ENCODE measurements at places on chromosomes 3 and 15.

GRCh38 chr3:79113876-79114275, 653.9 kb downstream of the ROBO1 start:
- DNase-seq: no peak

GRCh38 chr3:10006762-10007090, 19.5 kb upstream of the FANCD2 start:
- DNase-seq: no peak

GRCh38 chr15:97874139-97874538, 86.4 kb upstream of the ARRDC4 start:
- DNase-seq: no peak

GRCh38 chr15:58573270-58573669, 141.5 kb downstream of the LIPC start:
- DNase-seq: no peak

GRCh38 chr3:116836286-116836685, 126.7 kb downstream of the TUSC7 start:
- no peak for DNase-seq

- DNase-seq: no peak
Observed at GRCh38 chr3:150172356-150172755, 201.7 kb upstream of the PFN2 start.

- DNase-seq: no peak
Observed at GRCh38 chr3:70249509-70250160, 62.8 kb downstream of the MDFIC2 start.

GRCh38 chr3:36817806-36818533, 53.6 kb upstream of the DCLK3 start:
- DNase-seq: no peak

GRCh38 chr3:58555203-58555602, 18.2 kb upstream of the ACOX2 start:
- DNase-seq: no peak

- DNase-seq: no peak
Observed at GRCh38 chr3:191809326-191809949, 348.5 kb downstream of the PYDC2 start.

DNA sequence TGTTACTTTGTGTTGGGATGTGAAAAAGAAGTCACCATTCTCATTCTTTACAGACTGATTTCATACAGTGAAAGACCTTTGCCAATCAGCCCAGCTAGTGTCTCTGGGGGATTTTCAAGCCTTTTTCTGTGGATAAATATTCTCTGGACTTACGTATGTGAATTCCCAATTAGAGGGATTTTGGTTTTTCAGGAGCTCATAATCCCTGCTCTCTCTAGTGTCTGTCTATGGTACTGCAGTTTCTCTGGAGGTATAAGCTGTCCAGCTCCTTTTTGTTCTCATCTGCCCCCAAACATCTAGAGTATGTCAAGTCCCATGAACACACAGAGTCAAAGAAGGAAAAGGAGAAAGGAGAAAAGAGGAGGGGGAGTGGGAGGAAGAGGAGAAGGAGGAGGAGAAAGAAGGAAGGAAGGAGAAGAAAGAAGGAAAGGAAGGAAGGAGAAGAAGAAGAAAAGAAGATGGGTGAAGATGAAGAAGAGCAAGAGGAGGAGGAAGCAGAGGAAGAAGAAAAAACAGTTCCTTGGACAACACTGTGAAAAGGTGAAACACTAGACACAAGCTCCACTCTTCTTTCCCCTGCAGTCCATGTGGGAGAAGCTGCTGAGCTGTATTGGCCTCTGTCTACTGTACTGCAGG, 218.6 kb downstream of the GREM1 start:
- DNase-seq: no peak

DNA sequence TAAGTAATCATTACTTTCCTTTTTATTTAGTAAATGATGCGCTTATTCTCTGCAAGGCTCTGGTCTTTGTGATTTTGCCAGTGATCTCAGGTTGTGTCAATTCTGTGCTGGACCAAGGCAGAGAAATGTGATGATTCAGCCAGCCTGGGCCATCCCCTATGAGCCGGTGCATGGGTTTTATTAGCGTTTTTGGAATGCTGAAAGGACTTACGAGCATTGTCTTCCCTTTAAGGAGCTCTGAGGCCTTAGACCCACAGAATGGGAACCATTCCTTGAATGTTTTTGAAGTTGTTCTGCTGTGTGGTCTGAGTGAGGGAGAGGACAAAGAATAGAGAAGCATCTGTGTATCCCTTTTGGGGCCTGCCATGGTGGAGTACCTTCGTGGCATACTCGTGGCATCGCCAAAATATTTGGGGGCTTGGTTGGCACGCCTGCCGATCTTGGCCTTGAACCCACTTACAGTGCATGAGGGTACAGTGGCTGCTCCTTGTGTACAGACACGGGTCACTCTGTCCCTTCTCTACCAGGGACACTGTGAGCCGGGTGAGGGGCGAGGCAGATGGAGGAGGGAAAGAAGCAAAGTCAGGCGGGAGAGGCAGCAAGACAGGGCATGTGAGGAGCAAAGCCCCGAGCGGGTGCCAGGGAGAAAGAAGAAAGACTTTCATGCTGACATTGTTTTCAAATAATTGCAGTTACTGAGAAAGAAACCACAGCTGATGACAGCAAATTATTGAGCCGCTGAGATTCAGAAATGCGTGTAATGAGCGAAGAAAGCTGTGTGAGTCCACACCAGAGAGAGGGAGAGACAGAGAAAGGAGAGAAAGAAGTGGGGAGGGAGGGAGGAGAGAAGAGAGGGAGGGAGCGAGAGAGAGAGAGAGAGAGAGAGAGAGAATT, 269.4 kb upstream of the RGMA start:
- no peak for DNase-seq

DNA sequence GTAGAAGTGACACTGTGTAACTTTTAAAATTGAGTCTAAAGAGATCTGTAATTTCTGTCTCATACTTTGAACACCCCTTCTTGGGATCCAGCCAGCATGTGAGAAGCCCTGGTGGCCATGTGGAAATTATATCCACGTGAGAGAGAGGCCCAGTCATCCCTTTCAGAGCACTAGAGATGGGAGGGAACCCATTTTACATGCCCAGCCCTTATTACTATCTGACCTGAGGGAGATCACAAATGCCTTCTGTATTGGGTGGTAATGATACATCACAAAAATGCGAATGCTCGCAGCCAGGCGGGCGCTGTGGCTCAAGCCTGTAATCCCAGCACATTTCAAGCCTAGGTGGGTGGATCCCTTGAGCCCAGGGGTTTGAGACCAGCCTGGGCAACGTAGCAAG, 27.3 kb upstream of the TRAK1 start:
- no peak for DNase-seq

DNA sequence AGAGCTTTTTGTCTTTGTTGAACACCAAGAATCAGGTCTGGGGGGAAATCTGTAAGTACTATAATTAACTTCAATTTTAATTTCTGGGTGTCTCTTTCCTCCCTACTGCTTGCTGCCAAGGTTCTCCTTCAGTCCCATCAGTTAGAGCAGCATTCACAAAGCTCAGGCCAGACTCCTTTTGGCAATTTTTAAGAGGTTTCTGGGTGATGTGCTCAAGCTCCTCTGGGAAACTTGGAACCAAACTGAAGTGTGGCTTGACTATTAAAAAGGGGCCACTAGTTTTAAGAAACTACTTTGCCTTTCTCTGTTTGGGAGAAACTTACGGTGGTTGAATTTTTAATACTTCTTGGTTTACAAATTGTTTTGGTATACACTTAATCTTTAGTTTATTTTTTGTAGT, 227.7 kb upstream of the SOX2 start:
- no peak for DNase-seq

- peak; percentile 49 for DNase-seq
Observed at GRCh38 chr3:185825639-185826481, 1.0 kb upstream of the IGF2BP2 start.

- no peak for DNase-seq
Observed at GRCh38 chr15:29789871-29790270, 32.4 kb downstream of the TJP1 start.

DNA sequence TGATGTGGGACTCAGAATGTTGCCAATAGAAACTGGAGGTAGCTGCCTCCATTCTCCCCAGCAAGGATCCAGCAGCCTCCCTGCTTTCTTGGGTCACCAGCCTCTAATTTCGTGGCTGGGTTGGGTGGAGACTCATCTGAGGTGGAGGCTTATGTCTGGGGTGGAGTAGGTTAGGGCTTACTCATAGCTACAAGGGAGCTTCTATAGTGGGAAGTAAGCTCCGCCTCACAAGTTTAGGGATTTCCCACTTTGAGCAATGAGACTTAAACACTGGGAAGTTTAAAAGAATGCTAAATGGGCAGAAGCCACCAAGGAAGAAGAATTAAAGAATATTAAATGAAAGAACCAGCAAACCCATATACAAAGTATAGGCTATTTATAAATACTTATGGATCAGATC, 63.8 kb downstream of the GJD2 start:
- DNase-seq: no peak

DNA sequence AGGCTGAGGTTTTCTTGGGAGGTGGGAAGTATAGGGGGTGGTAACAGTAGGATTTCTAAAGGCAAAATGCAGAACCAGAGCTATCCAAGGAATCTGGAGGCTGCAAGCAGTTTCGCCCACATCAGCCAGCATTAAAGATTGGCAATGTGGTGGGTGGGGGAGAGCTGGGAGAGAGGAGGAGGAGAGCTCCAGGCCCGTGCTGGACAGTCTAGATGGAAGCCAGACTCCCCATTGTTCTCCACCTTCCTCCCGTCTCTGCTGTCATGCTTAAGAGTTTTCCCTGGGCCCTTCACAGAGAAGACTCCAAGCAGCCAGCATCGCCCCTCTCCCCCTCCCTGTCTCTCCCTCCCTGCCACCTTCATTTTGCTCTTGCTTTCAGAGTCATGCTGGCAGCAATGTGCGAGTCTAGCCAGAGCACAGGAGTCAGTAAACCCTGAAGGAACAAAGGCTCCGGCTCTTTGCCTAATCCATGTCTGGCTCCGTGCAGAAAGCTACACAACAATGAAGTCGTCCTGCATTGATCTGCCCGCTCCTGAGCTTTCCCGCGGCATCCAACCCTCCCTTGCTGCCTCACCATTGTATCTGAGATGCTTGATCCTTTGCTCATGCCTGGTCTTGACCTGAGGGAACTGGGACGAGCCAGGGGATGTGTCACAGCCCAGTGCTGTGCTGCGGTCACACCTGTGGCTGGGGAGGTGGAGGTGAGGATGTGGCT, 282.9 kb downstream of the NTRK3 start:
- no peak for DNase-seq

DNA sequence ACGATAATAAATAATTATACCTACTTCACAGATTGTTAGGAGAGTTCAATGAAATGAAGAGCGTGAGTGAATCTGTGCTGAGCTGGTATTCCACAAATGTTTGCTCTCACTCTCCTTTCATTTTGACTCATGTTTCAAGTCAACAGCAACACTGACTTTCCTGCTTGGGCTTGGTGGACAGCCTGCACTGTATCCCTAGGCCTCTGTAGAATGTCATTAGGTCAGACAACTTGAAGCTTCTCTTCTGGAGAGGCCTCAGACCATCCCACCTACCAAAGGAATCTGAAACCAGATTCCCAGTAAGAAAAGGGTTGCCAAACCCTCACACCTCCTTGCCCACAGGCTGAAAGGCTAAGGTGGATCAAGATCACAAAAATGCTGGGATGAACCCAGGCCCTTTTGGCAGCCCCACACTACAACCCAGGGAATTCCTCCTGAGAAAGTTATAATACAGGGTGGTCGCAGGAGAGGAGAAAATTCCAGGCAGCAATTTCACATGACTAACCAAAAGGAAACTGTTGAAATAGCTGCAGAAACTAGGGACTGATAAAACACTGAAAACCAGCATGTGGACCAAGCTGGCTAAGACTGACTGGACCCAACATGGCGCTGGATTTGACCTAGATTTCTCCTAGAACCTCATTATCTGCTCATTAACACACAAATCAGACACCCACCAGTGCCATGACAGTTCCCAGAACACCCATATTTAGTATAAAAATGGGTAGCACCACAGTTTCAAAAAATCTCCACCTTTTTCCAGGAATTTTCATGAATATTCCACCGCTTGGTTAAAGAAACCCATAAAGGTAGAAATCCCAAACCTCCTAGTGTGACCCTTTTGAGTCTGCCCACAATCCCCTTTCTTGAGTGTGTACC, 57.0 kb upstream of the ZNF148 start:
- DNase-seq: no peak

DNA sequence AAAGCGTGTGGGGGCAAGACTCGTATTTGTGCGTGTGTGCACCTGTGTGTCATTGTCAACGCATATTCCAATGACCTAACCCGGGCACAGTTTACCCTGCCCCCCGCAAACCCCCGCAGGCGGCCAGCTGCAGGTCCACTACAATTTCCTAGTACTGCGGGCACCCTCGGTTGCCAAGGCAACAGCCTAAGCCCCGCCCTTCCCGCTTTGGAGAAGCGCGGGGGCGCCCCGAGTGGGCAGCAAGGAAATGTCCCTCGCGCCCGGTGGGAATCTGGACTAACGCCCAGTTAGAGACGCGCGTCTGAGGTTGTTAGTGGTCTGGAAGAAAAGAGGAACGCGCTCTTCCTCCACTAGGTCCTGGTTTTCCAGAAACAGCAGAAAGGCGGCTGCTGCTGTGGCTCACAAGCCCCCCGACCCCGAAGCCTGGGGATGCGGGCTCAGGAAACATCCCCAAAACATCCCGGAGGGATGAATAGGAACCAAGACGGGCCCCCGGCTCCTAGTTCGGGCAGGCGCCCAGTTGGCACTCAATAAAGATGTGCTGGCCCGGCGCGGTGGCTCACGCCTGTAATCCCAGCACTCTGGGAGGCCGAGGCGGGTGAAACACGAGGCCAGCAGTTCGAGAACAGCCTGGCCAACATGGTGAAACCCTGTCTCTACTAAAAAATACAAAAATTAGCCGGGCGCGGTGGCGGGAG, 1.1 kb downstream of the ABHD14A start:
- DNase-seq: peak; percentile 38
